Activated naive CD4-positive, alpha-beta T cell treated with anti-CD3 and anti-CD28 coated beads for 36 hours (primary cell): ENCODE measurements at places on chromosomes 16 and 17. TPM values are rescaled to one million over a fixed set of nuclear protein-coding genes. Genes with fewer than 3 reads are reported as not detected.

Gene NPB
- 0.19 TPM for total RNA-seq

GRCh38 chr16:52446080-52446479 lies 100.9 kb downstream of the TOX3 start:
- DNase-seq, result no peak

- no peak for DNase-seq
Observed at GRCh38 chr16:7526736-7527135, 194.1 kb downstream of the RBFOX1 start.

GRCh38 chr17:44384823-44385286 lies 4.6 kb downstream of the ITGA2B start:
- DNase-seq, result no peak

GRCh38 chr17:45382226-45382625 lies 50.4 kb downstream of the ARHGAP27 start:
- no peak for DNase-seq

- no peak for DNase-seq
Observed at GRCh38 chr17:20095336-20096080, 86.3 kb downstream of the SPECC1 start.
